ENCODE measurements at places on chromosomes 2 and 18.

DNA sequence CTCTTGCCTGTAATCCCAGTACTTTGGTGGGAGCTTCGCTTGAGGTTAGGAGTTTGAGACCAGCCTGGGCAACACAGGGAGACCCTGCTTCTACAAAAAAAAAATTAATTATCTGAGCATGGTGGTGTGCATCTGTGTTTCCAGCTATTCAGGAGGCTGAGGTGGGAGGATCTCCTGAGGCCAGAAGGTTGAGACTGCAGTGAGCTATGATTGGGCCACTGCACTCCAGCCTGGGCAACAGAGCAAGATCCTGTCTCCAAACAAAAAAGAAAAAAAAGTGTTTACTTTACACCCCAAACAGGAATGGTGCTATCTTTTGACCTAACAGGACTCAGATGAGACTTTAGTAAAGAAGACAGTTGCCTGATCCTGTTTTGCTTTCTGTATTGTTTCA lies 35.6 kb downstream of the MAL start:
- no peak for DNase-seq

DNA sequence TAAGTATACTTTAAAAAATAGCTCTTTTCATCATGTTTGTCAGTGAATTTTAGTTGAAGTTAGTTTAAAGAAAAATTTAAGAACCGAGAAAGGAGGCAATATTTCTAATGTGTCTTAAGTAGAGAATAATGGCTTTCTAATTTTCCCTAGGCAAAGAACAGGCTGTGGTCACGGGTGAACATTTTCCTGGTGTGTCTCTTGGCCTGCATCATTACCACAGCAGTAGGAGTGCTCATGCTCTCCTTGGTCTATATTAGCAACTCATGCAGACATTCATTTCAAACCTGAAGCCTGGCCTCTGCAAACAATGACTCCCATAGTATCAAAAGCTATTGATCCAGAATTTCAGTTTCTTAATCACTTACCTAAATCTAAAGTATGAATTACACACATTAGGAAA lies 57.4 kb downstream of the C18orf54 start:
- no peak for DNase-seq

DNA sequence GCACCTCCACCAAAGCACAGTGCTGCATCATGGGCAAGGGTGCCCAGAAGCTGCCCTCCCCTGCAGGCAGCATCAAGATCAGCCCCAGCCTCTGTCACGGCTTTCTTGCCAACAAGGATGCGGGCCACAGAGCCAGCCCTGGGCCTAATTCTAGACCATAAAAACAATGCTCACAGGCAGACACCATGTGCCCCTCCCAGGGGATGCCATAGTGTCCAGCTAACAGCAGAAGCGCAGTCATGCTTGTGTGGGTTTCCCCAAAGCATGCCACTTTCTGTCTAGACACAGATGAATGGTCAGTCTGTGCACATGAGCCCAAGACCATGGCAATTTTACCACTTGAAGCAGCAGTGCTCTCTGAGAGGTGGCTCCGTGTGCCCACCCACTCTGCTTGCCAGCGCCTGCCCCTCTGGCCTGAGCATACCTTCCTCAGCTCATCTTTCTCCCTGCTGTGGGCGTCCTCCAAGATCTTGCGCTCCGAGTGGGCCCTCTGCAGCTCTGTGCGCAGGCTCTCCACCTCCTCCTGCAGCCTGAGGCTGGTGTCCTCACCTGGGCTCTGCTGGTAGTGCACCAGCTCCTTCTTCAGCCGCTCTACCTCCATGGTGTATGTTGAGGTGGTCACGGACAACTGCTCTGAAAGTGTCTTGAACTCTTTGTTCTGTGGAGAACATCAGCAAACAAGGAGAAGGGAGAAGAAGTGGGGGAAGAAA lies 81.3 kb upstream of the ACAA2 start:
- DNase-seq = no peak

GRCh38 chr2:200905618-200906296 lies 16.6 kb downstream of the NIF3L1 start:
- DNase-seq = peak; percentile 66

- no peak for DNase-seq
Observed at GRCh38 chr2:2703762-2704427, 372.8 kb upstream of the MYT1L start.

DNA sequence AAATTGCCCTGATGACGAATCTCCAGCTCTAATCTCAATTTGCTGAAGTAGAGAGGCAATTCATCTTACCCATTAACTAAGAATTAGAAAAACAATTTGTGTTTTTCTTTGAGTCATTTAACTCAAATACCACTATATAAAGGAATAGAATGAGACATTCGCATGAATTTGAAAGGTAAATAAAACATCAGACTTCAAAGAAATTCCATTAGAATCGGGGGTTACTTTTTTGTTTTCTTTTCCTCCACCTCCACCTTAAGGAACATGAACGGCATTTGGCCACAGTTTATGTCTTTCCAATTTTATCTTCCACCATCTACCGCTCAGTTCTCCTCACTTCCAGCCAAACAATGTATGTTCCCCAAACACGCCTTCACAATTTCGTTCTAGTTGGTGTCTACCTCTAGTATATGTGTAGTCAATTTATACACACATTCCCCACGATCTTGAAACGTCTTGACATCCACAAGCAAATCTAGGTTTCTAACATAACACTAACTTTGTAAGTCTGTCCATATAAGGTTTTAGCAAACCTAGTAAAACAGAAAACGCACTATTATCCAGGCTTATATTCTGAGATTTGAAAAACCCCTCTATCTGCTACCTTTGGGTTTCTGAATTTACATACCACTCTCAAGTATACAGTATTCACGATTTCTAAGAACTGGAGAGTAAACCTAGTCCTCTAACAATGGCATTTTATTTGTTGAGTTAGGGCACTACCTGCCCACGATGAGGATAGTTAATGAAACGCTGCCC lies 1.2 kb upstream of the SMCHD1 start:
- no peak for DNase-seq

- no peak for DNase-seq
Observed at GRCh38 chr2:47249157-47249900, 94.2 kb upstream of the STPG4 start.

DNA sequence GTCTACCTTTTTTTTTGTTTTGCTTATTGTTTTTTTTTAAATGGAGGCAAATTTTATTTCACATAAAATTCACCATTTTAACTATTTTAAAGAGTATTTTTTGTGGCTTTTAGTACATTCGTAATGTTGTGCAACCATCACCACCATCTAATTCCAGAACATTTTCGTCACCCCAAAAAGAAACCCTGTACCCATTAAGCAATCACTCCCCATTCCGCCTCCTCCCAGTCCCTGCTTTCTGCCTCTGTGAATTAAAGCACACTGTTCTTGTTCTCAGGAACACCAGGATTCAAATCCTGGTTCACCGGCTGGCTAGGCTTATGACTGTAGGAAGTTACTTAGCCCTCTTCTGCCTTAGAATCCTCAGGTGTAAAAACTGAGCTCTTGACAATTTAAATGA lies 36.9 kb upstream of the EPAS1 start:
- no peak for DNase-seq

DNA sequence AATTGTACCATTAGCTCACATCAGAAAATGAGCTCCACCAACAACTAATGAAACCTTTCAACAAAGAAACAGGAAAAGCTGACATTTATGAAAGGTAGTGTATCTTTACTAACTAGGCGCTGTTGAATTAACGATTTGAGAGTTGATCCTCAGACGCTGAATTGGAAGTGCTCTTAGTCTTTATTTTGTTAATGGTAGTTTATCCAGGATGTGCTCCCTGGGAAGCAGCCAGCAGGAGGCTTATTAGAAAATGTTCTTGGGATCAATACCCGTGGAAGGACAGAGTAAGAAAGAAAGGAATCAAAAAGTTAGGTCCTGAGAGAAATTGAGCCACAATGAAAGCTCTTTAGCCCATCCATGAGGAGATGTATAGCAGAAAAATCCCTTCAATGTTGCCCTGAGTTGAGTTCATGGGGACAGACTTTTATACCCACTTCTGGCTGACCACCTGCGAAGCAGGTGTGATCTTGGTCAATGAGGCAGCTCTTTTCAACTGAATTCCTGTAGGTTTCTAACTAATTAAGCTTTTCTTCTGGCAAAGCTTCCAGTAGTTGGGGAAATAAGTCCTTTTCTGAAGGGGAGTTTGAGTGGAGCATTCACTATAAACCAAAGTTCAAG lies 492.6 kb upstream of the REG3G start:
- DNase-seq = no peak

- DNase-seq = no peak
Observed at GRCh38 chr2:57443086-57443485, 603.5 kb upstream of the VRK2 start.

GRCh38 chr2:240377366-240377765 lies 58.1 kb upstream of the GPC1 start:
- DNase-seq = no peak

- DNase-seq = no peak
Observed at GRCh38 chr2:46520130-46520711, 40.9 kb downstream of the TMEM247 start.

- no peak for DNase-seq
Observed at GRCh38 chr18:69567813-69568488, 167.3 kb downstream of the DOK6 start.

DNA sequence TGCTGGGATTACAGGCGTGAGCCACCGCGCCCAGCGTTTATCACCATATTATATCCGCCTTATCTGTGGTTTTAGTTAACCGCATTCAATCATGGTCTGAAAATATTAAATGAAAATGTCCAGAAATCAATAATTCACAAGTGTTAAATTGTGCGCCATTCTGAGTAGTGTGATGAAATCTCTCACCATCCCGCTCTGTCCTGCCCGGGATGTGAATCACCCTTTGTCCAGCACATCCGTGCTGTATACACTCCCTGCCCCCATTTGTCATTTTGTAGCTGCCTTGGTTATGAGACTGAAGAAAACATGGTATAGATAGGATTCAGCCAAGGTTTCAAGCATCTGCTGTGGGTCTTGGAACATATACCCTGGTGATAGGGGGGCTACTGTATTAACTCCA lies 70.7 kb downstream of the TIMM21 start:
- no peak for DNase-seq

- no peak for DNase-seq
Observed at GRCh38 chr2:77363277-77363676, 158.9 kb downstream of the LRRTM4 start.

DNA sequence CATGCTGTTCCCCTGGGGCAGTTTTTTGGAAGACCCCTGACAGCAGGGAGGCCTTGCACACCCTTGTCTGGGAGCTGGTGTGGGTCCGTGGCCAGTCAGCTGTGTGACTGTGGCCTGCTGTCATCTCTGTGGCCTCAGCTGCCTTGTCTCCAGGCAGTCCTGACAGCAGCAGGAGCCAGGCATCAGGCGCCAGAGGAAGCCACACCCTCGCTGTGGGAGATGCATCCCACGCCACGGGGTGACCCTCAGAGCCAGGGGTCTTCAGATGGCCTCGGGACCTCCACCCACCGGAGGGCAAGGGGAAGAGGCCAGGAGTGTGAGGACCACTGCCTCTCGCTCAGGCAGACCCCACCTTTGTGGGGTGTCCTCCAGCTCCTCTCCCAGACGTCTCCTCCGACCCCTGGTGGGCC lies 5.0 kb downstream of the BOK start:
- no peak for DNase-seq

- no peak for DNase-seq
Observed at GRCh38 chr2:195594248-195594647, 62.8 kb upstream of the SLC39A10 start.

- DNase-seq = peak; percentile 46
Observed at GRCh38 chr18:903701-904100, 970 bp upstream of the ADCYAP1 start.

DNA sequence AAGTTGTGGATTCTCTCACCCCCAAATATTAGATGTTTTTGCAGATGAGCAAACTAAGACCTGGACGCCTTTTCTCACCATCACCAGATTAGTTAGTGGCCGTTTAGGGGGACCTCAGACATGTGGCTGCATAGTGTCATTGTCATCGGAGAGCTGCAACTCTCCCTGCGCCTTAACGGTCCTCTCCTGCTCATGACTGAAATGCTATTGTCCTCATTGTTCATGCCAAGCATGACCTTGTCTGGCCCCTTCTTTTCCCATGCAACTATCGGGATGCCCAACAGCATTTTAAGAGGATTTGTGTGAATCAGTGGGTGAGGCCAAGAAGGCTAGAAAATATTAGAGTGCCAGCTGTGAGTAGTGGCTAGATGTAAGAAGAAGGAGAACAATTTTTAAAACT lies 174.2 kb downstream of the SOCS6 start:
- no peak for DNase-seq

DNA sequence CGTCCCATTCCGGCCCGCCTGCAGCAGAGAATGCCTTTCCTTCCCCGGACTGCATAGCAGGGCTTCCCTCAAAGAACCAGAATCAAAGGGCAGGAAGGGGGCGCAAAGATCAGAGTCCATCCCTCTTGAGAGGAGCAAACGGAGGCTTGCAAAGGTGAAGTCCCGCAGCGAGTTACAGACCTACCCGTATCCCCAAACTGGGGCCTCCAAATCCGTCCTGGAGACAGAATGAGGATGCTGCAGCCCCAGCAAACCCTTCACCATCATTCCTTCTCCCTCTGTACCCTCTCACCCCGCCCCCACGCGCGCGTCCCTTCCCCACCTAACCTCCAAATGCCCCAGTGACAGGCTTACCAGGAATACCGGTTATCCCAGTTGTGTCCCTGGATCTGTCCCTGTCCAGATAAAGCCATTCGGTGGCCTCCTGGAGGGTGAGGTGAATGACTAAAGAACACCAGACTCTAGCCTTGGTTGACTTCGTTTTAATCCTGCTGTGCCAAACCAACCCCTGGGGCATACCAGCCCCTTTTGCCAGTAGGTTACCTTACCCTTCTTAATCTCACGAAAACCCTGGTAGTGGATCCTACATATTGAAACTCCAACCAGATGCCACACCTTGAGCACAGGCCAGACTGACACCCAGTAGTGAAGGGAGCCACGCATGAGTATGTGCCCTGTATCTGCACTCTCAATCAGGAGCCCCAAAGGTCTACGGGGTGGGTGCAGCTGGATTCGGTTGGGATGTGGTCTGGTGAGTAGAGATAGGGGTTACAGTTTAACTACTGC lies 961 bp upstream of the SLC40A1 start:
- peak; percentile 72 for DNase-seq

DNA sequence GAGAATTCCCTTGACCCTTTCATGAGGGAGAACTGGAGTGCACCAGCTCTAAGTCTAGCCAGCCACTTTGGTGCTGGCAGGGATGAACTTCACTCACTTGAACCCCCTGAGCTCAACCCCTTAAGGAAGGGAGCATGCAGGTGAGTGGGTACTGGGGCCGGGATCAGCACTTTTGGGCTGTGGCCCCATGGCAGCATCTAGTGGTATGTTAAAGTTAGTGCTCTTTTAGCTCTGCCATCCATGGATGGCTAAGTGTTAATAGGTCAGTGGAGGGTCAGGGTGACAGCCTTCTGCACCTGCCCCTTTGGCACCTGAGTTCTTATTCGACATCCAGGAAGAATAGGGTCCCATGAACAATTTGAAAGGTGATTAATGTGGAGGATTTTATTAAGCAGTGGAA lies 689.0 kb upstream of the FSHR start:
- no peak for DNase-seq

DNA sequence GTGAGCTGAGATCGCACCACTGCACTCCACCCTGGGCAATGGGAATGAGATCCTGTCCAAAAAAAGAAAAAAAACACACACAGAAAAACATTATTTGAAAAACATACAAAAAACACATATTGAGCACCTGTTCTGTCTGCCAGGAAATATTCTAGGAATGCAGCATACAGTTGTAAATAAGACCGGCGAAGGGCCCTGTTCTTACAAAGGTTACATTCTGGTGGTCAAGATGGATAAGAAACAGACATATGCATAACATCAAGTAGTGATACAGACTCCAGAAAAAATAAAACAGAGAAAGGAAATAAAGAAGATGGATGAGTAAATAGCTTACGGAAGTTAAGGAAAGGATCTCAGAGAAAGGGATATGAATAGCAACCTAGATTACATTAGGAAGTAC lies 159.8 kb downstream of the GALNT3 start:
- DNase-seq = no peak

GRCh38 chr18:7291046-7291445 lies 60.2 kb downstream of the LRRC30 start:
- no peak for DNase-seq

Data from posterior cingulate gyrus (tissue), 11 donors.